ENCODE measurements at places on chromosomes 2 and 18.

GRCh38 chr2:98158305-98158704 is 71.3 kb downstream of the VWA3B start:
- peak; percentile 78 for DNase-seq

DNA sequence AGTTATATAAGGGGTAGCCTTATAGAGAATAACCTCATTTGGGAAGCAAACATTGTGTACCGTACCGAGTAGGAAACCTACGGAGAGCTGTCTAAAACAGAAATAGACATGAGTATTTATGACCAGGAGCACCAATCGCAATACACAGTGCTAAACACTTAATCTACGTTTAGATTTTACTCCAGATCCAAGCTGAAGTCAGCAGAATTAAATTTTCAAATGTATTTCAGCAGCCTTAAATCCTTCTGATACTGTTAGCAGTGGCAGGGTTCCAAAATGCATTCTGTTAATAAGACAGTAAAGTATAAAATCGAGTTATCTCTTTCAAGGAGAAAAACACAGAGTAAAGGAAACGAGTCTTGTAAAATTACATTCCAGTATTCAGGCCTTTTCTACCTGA is 118.1 kb upstream of the ZNF521 start:
- DNase-seq: no peak

GRCh38 chr2:34365512-34365911 is 766.4 kb upstream of the FAM98A start:
- no peak for DNase-seq

- DNase-seq: no peak
These were observed 1047.6 kb upstream of the FANCL start for GRCh38 chr2:59288771-59289170.

GRCh38 chr2:119112230-119112629 is 46.3 kb downstream of the C1QL2 start:
- DNase-seq: no peak

DNA sequence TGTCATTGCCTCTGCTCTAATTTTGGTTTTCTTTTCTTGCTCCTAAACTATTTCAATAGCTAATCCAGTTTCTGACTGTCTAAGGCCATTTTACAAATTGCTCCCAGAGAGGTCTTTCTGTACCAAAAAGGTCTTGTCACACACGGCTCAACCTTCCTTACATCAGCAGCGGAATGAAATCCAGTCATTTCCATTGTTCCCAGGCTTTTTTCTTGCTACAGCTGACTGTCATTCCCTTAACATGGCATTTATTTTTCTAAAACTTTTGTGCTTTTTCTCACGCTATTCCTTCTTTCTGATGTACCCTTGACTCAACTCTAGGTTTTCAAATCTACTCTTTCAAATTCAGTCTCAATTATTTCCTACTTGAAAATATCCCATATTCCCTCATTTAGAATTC is 24.3 kb downstream of the FAM171B start:
- DNase-seq: no peak

DNA sequence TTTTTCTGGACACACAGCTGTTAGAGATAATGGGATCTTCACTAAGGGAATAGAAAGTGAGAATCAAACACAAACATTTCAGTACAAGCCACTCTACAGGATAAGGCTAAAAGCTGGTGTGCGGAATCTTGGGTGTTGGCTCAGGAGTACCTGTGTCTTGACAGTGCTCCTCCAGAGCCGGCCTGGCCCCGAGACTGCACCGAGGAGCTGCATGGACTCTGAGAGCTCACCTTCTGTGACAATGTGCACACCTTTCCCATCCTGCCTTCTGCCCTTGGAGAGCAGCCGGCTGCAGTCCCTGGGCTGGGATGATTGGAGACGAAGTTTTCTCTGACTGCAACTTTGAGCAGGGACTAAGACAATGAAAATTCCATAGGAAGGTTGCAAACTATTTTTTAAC is 89.1 kb downstream of the TMEM182 start:
- DNase-seq: no peak

DNA sequence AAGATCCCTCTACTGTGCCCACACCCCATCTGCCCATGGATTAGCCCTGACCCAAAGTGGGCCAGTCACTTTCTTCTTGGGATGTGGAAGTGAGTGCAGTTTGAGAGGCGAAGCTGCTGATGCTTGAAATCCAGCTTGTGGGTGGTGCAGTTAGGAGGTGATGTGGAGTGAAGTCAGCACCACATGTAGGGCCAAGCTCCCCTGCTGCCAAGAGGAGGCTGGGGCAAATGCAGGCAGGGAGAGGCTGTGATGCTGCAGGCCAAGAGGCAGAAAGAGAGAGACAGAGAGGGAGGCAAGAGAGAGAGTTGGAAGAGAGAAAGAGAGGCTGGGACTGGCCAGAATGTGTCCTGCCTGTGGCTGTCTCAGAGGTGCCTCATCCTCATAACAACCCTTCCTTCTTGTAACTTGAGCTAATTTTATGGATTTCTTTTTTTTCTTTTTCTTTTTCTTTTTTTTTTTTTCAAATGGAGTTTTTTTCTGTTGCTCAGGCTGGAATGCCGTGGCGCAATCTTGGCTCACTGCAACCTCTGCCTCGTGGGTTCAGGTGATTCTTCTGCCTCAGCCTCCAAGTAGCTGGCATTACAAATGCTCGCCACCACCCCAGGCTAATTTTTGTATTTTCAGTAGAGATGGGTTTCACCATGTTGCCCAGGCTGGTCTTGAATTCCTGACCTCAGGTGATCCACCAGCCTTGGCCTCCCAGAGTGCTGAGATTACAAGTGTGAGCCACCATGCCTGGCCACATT is 35.3 kb upstream of the CAB39 start:
- DNase-seq: no peak

- DNase-seq: no peak
These were observed 4.0 kb downstream of the SDC1 start for GRCh38 chr2:20220806-20221554.

DNA sequence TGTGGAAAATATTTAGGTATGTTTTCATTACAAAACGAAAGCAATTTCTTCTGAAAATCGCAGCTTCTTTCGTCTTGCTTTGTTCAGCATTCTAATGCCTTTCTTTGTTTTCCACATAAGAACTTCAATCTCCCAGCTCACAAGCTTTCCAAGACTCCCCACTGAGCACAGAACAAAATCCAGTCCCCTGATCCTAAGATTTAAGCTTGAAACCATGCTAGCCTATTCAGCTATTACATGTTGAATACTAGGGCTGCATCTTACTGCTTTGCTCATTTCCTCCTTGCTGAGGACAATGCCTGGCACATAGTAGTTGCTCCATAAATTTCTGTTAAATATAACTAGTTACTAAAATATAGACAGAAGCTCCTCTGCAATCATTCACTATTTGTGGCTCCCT is 160.6 kb downstream of the GALNT3 start:
- DNase-seq: no peak

GRCh38 chr2:112217854-112218253 is 37.0 kb downstream of the ZC3H8 start:
- no peak for DNase-seq

GRCh38 chr18:12599543-12599942 is 58.4 kb downstream of the SPIRE1 start:
- no peak for DNase-seq

GRCh38 chr2:12734914-12735654 is 18.3 kb downstream of the TRIB2 start:
- no peak for DNase-seq

DNA sequence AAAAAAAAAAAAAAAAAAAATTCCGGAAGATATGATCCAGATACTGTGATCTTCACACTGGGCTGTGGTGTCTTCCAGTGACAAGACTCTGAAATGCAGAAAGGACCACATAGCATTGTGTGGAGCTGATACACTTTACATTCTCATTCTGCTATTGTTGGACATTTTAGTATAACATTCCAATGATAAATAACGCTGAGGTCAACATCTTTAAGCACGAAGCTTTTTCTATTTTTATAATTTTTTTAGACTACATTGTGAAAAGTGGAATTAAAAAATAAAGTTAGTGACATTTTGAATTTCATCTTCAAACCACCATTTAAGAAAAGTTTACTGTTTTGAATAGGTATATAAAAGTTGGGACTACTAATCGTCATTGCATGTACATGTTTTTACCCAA is 62.7 kb downstream of the CDCA7 start:
- DNase-seq: no peak

- DNase-seq: no peak
These were observed 29.8 kb downstream of the ARMC9 start for GRCh38 chr2:231228223-231228622.

- DNase-seq: no peak
These were observed 266.1 kb downstream of the SOCS6 start for GRCh38 chr18:70554854-70555445.

DNA sequence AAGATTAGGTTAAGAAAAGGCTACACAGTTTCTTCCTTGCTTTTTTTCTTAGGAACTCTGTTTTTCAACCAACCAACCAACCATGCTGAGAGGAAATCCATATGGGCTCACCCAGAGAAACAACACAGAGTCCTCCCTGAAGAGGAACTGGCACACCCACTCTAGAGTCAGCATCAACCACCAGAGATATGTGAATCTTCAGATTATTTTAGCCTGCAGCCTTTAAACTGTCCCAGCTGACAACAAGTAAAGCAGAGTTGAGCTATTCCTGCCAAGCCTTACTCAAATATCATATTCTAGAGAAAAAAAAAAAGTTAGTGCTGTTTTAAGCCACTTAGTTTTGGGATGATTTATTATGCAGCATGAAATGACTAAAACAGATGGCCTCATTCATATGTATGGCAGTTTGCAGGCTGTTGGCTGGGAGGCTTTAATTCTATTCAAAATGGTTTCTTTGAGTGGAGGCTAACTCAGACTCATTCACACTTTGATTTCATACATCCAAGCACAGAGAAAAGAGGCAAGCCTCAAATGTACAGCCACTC is 1637.7 kb upstream of the LRRTM1 start:
- DNase-seq: no peak

DNA sequence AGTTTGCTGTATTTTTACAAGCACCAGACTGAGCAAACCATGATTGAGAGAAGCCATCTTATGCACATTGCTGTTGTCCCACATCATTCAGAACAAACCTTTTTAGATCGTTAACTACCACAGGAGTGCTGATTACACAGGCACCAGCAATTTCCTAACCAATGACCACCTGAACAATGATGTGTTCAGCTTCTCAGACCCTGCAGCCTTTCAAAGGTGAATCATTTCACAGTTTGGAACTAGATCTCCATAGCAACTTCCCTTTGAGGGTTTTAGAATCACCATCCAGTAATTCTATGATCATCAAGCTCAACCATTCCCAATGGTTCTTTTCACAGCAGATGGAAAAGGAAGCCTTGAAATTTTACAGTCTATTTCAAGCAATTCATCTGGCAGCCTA is 71.4 kb downstream of the OLA1 start:
- no peak for DNase-seq

DNA sequence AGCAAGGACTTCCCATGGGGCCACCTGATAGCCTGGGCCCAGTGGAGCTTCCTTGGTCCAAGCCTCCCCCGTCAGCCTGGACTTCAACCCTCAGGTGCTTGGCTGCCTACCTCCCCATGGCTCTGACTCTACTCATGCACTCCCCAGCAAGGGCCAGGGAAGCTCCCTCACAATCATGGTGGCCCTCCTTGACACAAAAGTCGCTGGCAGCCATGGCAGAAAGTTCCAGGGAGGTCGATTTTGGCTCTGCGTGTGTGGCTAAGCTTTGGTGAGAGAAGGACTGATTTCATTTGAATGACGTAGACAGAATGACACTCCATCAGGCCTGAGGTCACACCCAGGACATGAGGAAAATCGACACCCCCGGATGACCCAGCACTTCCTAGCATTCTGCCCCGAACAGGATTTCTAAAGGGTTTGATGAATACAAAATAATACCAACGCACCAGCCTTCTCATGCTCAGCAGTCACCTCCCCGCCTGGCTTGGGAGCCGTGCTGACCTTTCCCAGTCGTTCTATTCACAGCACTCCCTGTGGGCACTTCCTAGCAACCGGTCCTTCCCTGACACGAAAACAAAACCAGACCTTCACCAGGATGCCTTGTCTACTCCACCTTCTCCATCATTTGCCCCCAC is 52.7 kb downstream of the LBH start:
- DNase-seq: no peak

DNA sequence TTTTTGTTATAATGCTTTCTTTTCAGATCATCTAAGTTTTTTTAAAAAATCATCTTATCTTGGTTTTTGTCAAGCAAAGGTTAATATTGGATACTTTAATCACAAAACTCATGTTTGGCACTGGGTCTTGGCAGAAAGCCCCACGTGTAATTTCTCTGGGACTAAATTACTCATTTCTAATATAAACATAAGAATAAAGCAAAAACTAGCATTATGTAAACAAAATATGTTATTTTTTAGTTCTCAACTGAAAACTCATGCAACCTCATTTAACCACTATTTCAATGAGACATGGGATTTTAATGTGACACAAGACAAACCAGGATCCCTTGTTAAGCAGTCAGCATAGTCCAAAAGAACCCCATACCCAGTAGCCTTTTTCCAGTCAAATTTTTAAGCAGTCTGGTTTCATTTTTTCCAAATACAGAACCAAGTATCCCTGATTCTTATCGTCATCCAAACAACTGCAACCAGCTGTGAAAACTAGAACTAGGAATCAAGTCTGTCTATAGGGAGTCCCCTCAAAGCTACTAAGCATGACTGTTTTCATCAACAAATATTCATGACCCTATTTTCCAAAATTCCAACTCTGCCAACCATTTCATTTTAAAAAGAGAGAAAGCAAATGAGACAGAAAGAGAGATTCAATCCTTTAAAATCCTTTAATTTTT is 27.1 kb downstream of the PID1 start:
- no peak for DNase-seq

GRCh38 chr18:77038182-77038858 is 94.3 kb downstream of the MBP start:
- no peak for DNase-seq

DNA sequence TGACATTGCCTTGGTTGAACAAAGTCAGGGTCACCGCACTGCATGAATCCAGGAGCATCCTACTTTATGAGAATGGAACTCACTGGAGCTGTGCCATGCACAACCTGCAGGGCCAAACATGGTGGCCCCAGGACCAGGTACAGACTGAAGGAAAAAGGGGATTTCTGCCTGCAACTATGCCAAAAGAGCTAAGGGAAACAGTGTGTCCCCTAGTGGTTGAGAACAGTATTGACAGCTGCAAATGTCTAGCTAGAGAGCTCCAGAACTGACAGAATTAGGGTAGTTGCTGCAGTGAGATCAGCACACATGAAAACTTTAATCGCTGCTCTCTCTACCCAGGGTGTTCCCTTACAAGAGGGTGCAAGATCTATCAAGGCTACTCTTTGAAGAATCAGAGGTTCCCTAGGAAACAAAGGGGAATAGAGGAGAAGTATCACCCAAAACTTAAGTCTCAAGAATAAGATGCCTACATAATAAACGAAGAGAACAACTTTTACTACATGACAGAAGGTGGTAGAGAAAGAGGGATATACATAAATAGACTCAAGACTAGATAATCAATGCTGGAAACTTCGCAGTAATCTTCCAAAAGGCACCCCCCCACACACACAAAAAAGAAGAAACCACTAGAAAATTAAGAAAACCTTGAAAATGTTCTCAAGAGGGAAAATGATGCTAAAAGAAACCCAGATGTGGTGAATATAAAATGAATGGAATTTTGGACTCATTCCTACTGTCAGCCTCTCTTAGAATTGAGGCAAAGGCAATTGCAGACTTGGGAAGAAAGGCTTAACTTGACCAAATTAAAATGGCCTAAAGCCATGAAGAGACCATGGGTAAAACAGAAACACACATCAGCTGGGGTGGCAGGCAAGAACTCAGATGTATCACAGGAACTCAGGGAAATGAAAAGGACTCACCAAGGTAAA is 43.6 kb upstream of the IHH start:
- no peak for DNase-seq

- DNase-seq: no peak
These were observed 87.1 kb upstream of the MCFD2 start for GRCh38 chr2:47002480-47003381.

GRCh38 chr2:160956243-160956802 is 203.9 kb upstream of the TANK start:
- peak; percentile 10 for DNase-seq

Data from heart left ventricle (tissue), 16 donors.